ENCODE measurements at places on chromosomes 6 and 20. TPM values are rescaled to one million over a fixed set of nuclear protein-coding genes. Genes with fewer than 3 reads are reported as not detected.

Gene ASIP
- not detected for total RNA-seq

Gene TMEM74B
- 1.6 TPM for total RNA-seq

Gene CDKAL1
- total RNA-seq: 19.7 TPM

Gene KIZ
- 4.1 TPM for total RNA-seq

Gene MYT1
- not detected for total RNA-seq

Gene RIPPLY2
- total RNA-seq: not detected

Gene SOBP
- 2.2 TPM for total RNA-seq

Gene SYCP2
- 0.19 TPM for total RNA-seq

Gene WFDC6
- not detected for total RNA-seq

Gene RAET1G
- total RNA-seq: 0.18 TPM

Gene ID1
- 245 TPM for total RNA-seq

Gene DEFB132
- not detected for total RNA-seq

Gene SDCBP2
- total RNA-seq: 8.1 TPM

Gene LST1
- total RNA-seq: 1.0 TPM

Gene HFE
- total RNA-seq: 2.4 TPM

Gene ROS1
- under 0.01 TPM for total RNA-seq

Gene COL9A3
- 0.19 TPM for total RNA-seq

Gene PLEKHG1
- 19.3 TPM for total RNA-seq

Gene HNF4A
- total RNA-seq: not detected

Gene EYA4
- total RNA-seq: under 0.01 TPM

Gene NKX2-2
- not detected for total RNA-seq

Gene ADGRG6
- 5.3 TPM for total RNA-seq

Gene CRISP3
- total RNA-seq: not detected

Gene E2F1
- 5.1 TPM for total RNA-seq

Gene OR2H1
- not detected for total RNA-seq

Gene DYNLRB1
- 46.1 TPM for total RNA-seq

Gene TSPO2
- not detected for total RNA-seq

Gene SNAI1
- total RNA-seq: 2.9 TPM

Gene GPSM3
- 4.2 TPM for total RNA-seq

Gene LY86
- total RNA-seq: not detected

Gene CTSA
- 49.5 TPM for total RNA-seq

Gene MRPS26
- 48.8 TPM for total RNA-seq

Gene OSTM1
- total RNA-seq: 23.3 TPM

Gene MAP3K7
- total RNA-seq: 23.4 TPM

Gene SNX3
- total RNA-seq: 146 TPM

Gene SLC35F1
- total RNA-seq: not detected

Gene TMEM170B
- 1.1 TPM for total RNA-seq

Gene RHAG
- total RNA-seq: not detected

Gene PKIB
- total RNA-seq: not detected

Gene DYNLT2
- total RNA-seq: 0.63 TPM

Gene SNAP91
- not detected for total RNA-seq
